ENCODE measurements at places on chromosomes 16 and 17.
A peak's percentile ranks its signal among the peaks of the same experiment; 100 is the strongest.

DNA sequence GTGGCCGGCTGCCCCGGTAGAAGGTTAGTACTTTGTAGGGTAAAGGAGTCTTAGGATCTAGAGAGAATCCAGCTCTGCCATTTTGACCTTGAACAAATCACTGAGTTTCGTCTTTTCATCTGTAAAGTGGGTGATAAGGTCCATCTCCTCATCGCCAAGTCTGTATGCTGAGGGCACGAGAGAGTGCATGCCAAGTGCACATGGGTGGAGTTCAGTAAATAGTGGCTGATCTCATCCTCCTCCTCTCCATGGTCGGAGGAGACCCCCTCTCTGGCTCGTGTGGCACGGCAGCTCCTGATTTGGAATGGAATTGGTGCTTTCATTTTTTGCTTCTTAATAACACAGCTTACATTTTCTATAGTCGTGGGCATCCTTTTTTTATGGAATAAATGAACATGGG, 30.7 kb downstream of the MYH3 start:
- DNase-seq, result no peak
- no peaks in the 10 kb centered on the region for H3K4me1 ChIP-seq
- no peak overlapping the region for H3K27ac ChIP-seq

GRCh38 chr16:85988723-85989313, 89.9 kb downstream of the IRF8 start:
- peaks cover 96% of the 10 kb centered on the region for H3K27me3 ChIP-seq
- no peaks in the 10 kb centered on the region for H3K36me3 ChIP-seq
- no peak for DNase-seq

GRCh38 chr16:64962786-64963185, 159.1 kb downstream of the CDH11 start:
- no peaks in the 10 kb centered on the region for H3K27me3 ChIP-seq
- no peak for DNase-seq
- H3K4me1 ChIP-seq, result peaks cover 8% of the 10 kb centered on the region
- H3K36me3 ChIP-seq, result peaks cover 58% of the 10 kb centered on the region
- no peak overlapping the region for H3K27ac ChIP-seq

DNA sequence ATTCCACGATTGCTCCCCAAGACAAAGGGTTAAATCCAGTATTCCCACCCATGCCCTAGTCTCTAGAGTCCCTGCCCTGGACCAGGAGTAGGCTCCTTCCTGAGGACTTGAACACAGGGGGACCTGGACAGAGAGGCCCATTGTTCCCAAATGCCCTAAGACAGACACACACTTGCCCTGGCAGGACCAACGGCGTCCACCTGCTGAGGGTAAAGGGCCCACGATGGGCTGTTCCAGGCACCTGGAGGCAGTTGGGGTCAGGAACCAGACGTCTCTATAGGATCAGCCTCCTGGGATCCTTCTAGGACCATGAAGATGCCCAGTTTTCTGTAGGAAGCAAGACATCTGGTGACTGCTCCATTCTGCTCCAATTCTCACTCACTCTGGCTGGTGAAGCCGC, 39.3 kb downstream of the TNFRSF13B start:
- H3K4me3 ChIP-seq, result no peak overlapping the region
- no peak for DNase-seq
- H3K4me1 ChIP-seq, result no peaks in the 10 kb centered on the region

GRCh38 chr16:58658796-58659211, 25.8 kb downstream of the SLC38A7 start:
- no peaks in the 10 kb centered on the region for H3K27me3 ChIP-seq
- H3K4me3 ChIP-seq, result no peak overlapping the region
- H3K36me3 ChIP-seq, result no peaks in the 10 kb centered on the region
- DNase-seq, result peak; percentile 20
- peaks cover 4% of the 10 kb centered on the region for H3K4me1 ChIP-seq

GRCh38 chr16:84080378-84080777, 36.4 kb downstream of the MBTPS1 start:
- DNase-seq, result no peak
- H3K27ac ChIP-seq, result no peak overlapping the region
- H3K27me3 ChIP-seq, result no peaks in the 10 kb centered on the region
- H3K4me3 ChIP-seq, result no peak overlapping the region
- peaks cover 54% of the 10 kb centered on the region for H3K36me3 ChIP-seq

GRCh38 chr16:63943566-63943965, 1178.3 kb downstream of the CDH11 start:
- no peaks in the 10 kb centered on the region for H3K36me3 ChIP-seq
- H3K4me3 ChIP-seq, result no peak overlapping the region
- no peaks in the 10 kb centered on the region for H3K4me1 ChIP-seq
- H3K27ac ChIP-seq, result no peak overlapping the region
- no peaks in the 10 kb centered on the region for H3K27me3 ChIP-seq

GRCh38 chr16:86353148-86353547, 157.2 kb upstream of the FOXF1 start:
- H3K27me3 ChIP-seq, result no peaks in the 10 kb centered on the region
- peaks cover 22% of the 10 kb centered on the region for H3K4me1 ChIP-seq
- H3K27ac ChIP-seq, result no peak overlapping the region
- peak; percentile 83 for DNase-seq
- no peak overlapping the region for H3K4me3 ChIP-seq

DNA sequence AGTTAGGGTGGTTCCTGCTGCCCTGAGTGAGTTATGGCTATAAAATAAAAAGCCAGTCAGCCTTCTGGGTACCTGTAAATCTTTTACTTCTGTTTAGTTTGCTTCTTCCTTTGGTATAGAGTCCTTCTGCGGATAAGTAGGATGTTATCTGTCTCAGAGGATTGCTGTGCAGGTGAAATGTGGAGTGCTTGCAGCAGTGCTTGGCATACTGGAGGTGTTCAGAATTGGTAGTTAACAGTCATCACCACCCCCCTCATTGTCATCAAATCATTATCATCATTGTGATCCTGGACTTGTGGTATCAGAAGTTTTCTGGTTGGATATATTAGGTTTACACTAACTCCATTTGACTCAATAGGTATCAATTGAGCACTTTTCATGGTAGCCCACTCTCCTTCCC, 2.6 kb downstream of the LCMT1 start:
- no peak overlapping the region for H3K4me3 ChIP-seq
- H3K4me1 ChIP-seq, result peaks cover 26% of the 10 kb centered on the region
- H3K36me3 ChIP-seq, result no peaks in the 10 kb centered on the region
- DNase-seq, result no peak
- H3K27me3 ChIP-seq, result no peaks in the 10 kb centered on the region

- H3K27ac ChIP-seq, result no peak overlapping the region
- no peak overlapping the region for H3K4me3 ChIP-seq
- no peaks in the 10 kb centered on the region for H3K4me1 ChIP-seq
- no peaks in the 10 kb centered on the region for H3K36me3 ChIP-seq
These were observed 46.4 kb downstream of the GDPD1 start for GRCh38 chr17:59266745-59267144.

DNA sequence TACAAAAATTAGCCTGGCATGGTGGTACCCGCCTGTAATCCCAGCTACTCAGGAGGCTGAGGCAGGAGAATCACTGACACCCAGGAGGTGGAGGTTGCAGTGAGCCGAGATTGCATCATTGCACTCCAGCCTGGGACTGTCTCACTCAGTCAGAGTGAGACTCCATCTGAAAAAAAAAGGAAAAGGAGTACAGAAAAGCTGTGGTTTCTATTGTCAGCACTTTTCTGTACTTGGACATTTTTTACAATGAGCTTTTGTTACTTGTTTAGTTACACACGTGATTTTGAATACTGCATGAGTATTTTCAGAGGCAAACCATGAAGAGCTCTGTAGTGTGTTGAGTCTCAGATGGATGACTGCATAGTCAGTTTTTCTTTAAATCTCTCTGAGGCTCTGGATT, 26.3 kb downstream of the ZC3H18 start:
- no peaks in the 10 kb centered on the region for H3K4me1 ChIP-seq
- peak; percentile 23 for DNase-seq
- H3K36me3 ChIP-seq, result peaks cover 14% of the 10 kb centered on the region
- no peak overlapping the region for H3K27ac ChIP-seq
- H3K27me3 ChIP-seq, result no peaks in the 10 kb centered on the region
- no peak overlapping the region for H3K4me3 ChIP-seq

DNA sequence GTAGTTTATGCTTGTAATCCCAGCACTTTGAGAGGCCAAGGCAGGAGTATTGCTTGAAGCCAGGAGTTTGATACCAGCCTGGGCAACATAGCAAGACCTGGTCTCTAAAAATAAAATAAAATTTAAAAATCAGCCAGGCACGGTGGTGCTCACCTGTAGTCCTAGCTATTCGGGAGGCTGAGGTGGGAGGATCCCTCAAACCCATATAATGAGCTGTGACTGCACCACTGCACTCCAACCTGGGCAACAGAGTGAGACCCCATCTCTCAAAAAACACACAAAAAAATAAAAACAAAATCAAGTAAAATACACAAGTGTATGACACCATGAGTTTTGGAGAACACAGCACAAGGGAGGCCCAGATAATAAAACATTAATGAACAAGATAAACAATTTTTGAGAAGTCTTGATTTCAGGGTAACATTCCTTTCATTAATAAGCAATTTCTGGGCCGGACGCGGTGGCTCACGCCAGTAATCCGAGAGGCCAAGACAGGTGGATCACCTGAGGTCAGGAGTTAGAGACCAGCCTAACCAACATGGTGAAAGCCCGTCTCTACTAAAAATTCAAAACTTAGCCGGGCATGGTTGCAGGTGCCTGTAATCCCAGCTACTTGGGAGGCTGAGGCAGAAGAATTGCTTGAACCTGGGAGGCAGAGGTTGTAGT, 17.9 kb downstream of the PRPSAP1 start:
- H3K4me3 ChIP-seq, result no peak overlapping the region
- no peak overlapping the region for H3K27ac ChIP-seq
- peaks cover 13% of the 10 kb centered on the region for H3K36me3 ChIP-seq
- no peaks in the 10 kb centered on the region for H3K27me3 ChIP-seq
- H3K4me1 ChIP-seq, result peaks cover 17% of the 10 kb centered on the region

DNA sequence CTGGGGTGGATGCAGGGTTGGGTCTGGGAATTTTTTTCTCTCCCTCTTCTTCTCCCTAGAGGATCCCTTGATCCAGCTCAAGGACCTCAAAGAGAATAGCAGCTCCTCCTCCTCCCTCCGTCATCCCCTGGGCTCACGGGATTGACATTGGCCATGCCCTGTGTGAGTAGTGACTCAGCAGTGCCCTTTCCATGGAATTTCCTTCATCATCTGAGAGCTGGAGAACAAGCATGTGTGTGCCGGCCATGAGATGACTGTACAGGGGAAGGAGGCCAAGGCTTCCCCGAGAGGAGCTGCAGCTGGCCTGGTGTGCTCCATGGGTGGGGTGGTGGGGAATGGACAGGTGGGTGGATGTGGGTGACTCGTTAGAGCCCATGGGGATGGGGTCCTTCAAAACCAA, 8.9 kb upstream of the WSCD1 start:
- no peaks in the 10 kb centered on the region for H3K4me1 ChIP-seq
- no peak overlapping the region for H3K4me3 ChIP-seq
- no peak overlapping the region for H3K27ac ChIP-seq
- DNase-seq, result peak; percentile 49
- H3K36me3 ChIP-seq, result no peaks in the 10 kb centered on the region

DNA sequence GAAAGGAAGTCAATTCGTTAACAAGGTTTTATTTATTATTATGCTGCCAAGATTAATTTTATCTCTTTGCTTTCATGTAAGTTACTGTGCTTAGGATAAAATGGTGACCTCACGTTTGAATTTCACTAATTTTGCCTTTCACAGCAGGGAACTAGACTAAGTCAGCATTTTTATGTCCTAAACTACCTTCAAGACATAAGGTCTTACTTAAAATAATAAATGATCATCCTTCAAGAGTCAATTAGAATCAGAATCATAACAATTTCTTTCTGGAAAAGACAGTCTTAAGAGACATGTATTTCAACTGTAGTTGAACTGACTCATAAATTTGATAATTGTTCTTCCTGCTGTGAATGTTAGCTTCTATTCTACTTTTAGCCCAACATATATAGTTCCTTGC, 893.8 kb downstream of the KCNJ2 start:
- no peak for DNase-seq
- H3K4me3 ChIP-seq, result no peak overlapping the region
- no peaks in the 10 kb centered on the region for H3K36me3 ChIP-seq
- H3K4me1 ChIP-seq, result no peaks in the 10 kb centered on the region
- no peaks in the 10 kb centered on the region for H3K27me3 ChIP-seq

- H3K36me3 ChIP-seq, result no peaks in the 10 kb centered on the region
- no peaks in the 10 kb centered on the region for H3K27me3 ChIP-seq
- DNase-seq, result no peak
- H3K4me3 ChIP-seq, result no peak overlapping the region
- H3K27ac ChIP-seq, result no peak overlapping the region
- no peaks in the 10 kb centered on the region for H3K4me1 ChIP-seq
These were observed 25.0 kb upstream of the ADAM11 start for GRCh38 chr17:44733753-44734152.

DNA sequence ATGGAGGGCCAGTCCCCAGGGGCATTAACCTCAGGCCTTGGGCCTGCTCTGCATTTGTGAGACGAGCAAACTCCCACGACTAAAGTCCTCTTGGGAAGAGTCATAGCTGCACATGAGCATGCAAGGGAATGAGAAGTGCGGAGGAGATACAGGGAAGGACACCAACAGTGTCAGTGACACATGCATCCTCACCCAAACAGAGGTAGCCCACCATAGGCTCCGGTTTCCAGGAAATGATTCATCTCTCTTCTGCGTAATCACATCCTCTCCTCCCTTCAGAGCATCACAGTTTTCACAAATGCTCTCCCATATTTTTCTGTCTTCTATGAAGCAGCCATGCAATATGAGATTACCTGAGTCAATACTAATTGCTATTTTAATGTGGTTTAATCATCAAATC, 725.7 kb upstream of the GOT2 start:
- no peak overlapping the region for H3K27ac ChIP-seq
- peak; percentile 10 for DNase-seq
- H3K36me3 ChIP-seq, result no peaks in the 10 kb centered on the region
- no peak overlapping the region for H3K4me3 ChIP-seq

DNA sequence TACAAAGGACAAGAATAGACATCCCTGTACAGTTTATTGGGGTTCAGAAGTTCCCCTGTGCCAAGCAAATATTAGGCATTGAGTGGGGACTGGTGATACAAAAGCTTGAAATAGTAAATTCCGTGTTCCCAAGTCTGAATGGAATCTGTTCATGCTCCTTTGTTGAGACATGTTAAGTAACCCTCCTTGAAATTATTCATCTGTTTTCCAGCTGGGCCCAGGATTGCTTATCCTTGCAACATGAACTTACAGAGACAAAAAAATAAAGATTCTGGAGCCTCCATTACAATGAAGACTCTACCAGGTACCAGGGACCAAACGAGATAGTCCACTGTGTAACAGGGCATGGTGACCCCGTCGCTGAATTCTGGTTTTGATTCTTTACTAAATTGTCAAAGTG, 6.1 kb upstream of the CCL8 start:
- DNase-seq, result peak; percentile 32
- no peak overlapping the region for H3K27ac ChIP-seq
- no peaks in the 10 kb centered on the region for H3K36me3 ChIP-seq

DNA sequence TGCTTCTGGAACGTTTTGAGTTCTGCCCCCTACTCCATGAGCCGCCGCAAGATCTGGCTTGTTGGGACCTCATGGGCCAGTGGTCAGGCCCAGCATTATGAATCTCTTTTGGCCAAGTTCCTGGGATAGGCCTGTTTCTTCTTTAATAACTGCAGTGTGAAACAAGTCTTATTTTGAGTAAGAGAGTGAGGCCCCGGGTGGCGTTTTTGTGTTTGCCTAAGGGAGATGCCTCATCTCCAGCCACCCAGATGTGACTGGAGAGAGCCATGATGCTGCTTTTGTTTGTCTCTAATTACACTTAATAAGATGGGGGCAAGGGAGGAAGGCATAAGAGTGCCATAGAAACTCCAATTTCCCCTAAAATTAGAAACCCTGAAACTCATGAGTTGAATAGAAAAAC, 39.8 kb downstream of the KSR1 start:
- no peaks in the 10 kb centered on the region for H3K27me3 ChIP-seq
- peaks cover 13% of the 10 kb centered on the region for H3K4me1 ChIP-seq
- DNase-seq, result no peak
- no peaks in the 10 kb centered on the region for H3K36me3 ChIP-seq
- no peak overlapping the region for H3K27ac ChIP-seq
- H3K4me3 ChIP-seq, result no peak overlapping the region
